ENCODE measurements at places on chromosomes 2 and 18.

DNA sequence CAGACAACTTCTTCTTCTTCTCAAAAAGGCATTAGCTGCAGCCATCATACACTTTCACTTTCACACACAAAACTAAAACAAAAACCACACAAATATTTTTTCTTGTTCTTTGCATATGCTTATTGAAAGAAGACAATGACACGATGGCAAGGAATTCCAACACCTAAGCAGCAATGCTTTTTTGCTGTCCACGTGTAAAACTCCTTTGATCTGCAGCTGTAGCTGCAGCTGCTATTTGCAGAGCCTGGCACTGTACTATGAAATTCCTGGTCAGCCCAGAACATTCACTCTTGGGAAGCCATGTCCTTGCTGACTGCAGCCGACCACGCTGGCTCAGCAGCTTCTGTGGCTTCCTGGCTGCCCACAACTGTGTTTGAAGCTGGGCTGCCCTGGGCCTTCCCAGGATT, 316.2 kb downstream of the CDH2 start:
- DNase-seq, result no peak

DNA sequence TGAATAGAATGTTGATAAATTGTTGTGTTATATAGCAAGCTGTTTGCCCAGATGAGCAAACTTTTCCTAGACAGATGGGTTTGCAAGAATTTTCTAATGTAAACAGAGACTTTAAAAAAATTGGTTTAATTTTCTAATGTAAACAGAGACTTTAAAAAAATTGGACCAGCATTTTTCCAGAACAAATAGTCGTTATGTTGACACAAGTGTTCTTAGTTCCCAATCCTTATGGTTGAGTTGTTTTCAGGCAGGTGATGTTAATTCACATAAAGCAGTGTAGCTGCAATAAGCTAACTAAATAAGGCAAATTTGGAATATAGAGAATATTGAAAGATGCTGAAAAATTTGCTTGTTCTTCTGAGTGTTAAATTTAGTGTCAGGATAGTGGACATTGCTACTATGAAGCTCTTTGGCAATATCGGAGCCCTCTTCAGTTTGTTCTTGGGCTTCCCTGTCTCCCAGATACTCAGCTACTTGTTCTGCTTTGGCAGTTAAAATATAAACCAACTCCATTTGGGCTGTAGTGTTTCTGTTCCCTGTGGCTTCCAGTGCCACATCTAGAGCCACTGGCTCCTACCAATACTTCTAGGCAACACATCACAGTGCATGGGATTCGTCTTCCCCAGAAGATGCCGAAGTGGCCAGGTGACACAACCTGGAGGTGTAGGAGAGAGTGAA, 105.7 kb downstream of the DYNAP start:
- no peak for DNase-seq

DNA sequence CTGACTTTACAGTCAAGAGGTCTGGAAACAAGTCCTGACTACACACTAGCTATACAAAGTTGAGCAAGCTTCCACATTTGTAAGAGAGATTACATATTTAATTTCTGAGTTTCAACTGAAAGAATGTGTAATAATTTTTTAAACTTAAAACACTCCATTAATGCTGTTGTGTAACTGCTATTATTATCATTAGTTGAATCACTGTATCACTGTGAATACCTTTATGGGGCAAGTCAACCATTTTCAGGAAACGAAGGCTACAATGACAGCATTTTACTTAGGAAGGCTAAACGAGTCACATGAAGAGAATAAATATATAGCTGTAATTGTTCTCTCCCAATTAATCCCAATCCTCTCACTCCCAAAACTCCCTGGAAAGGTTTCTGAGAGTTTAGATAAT, 46.3 kb downstream of the TRIP12 start:
- no peak for DNase-seq

DNA sequence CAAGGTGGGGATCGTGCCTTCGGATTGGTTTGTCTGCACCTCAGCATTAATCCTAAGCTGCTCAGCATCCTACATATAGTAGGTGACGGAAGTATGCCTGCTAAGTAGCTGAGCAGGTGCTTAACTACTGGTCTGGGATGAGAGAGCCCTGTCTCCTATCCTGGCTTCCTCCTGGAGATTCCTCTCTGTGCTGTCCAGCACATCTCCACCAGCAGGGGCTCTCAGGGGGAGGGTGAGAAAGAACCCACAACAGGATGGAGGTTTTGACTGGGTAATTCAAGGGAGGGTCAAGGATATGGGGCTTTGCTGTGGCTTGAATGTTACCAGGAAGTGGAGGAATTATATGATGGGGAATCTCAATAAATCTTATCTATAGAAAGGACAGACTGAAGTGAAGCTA, 45.4 kb upstream of the KIF5C start:
- no peak for DNase-seq

GRCh38 chr2:236698016-236698627, 128.5 kb downstream of the ACKR3 start:
- DNase-seq, result no peak

GRCh38 chr2:139259422-139260051, 479.3 kb upstream of the NXPH2 start:
- no peak for DNase-seq

- DNase-seq, result no peak
Observed at GRCh38 chr2:40466935-40467572, 15.2 kb upstream of the SLC8A1 start.

- DNase-seq, result no peak
Observed at GRCh38 chr18:23825978-23826405, 136.7 kb downstream of the LAMA3 start.

Data from osteocyte (in vitro differentiated cells).